Stimulated activated CD4-positive, alpha-beta T cell treated with anti-CD3 and anti-CD28 coated beads, Interleukin-4, amount 100 ng/mL, for 1 hour (primary cell): ENCODE measurements at places on chromosomes 3 and 15.

- DNase-seq, result no peak
Observed at GRCh38 chr3:194768586-194768985, 82.9 kb downstream of the FAM43A start.

- no peak for DNase-seq
Observed at GRCh38 chr3:5768281-5768945, 580.9 kb downstream of the EDEM1 start.

- no peak for DNase-seq
Observed at GRCh38 chr15:28983432-28984311, 97.9 kb downstream of the APBA2 start.

- no peak for DNase-seq
Observed at GRCh38 chr15:100309109-100310040, 32.4 kb downstream of the ADAMTS17 start.

DNA sequence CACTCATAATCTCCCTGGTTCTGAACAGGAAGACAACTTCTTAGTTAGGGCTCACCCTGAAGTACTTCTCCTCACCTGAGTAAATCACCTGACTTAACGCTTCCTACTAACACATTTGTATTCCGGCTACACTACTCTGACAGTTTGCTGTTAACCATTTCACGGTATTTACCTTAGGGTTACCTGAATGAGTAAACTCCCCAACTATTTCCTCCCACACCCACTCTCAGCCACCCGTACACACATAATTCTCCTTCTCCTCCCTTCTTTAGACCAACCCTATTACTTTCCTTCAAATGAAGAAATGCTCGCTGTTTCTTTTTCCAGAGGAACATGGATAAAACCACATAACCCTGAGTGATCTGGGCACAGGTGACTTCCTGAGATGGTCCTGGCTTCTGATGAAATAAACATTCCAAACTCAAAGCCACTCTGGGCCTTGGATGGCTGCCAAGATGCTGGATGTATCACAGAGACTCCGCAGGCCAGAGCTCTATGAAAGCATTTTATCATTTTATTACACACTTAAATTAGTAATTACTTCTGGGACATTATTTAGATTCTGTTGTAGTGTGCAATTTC is 183.6 kb upstream of the ATP11B start:
- DNase-seq, result no peak

DNA sequence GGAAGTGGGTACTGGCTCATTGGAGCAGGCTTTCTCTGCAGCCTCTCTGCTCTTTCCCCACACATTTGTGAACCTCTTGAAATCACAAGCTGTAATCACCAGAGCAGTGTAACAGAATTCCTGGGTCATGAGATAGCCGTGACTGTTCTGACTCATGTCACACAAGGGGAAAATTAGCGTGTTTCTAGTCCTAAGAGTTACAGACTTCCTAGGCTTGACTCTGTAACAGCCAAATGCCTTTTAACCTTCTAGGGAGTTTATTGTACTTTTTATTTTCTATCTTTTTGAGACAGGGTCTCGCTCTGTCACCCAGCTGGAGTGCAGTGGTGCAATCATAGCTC is 54.7 kb upstream of the TRAK1 start:
- no peak for DNase-seq

GRCh38 chr3:60755094-60755493 is 496.2 kb downstream of the FHIT start:
- no peak for DNase-seq

DNA sequence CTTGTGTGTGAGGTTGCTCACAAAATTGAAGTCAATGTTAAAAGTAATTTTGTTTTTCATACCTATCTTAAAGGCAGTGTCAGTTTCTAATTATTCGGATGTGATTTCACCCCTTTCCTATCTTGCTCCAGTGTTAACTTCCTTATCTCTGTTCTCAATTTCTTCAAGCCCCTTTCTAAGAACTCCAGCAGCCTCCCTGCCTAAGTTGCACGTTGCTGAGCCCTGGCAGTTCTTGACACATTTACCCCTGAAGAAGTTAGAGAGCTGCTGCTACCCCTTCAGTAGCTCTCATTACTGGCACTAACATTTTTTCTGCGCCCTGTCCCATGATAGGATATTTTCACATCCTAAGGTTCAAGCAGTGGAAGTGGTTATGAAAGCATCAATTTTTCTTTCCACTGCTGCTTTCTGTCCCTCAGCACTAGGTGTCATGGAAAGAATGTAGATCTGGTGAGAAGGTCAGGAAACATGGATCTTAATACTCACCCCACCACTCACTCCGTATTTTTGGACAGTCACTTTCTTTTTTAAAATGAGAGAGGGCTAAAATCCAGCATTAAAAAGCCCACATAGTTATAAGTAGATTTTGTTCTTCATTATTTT is 62.9 kb downstream of the OPA1 start:
- DNase-seq, result no peak

- DNase-seq, result no peak
Observed at GRCh38 chr3:116153174-116153573, 292.1 kb downstream of the LSAMP start.

DNA sequence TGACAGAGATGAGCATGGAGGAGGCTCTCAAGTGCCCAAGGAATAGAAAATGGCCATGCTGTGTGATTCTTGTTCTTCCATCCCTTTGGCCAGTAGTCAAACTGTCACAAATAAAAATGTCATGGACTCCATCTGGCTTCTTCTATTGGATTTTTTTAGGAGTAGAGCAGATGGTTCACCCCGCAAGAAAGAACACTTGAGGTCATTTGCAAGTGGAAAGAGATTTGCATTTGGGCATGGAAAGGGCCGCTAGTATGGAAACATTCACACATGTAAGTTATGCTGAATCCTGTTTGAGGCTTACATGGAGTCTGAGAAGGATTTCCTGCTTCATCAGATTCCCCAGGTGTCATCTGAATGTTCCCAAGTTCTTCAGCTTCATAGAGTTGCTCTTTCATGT is 53.1 kb upstream of the CFAP161 start:
- DNase-seq, result no peak

GRCh38 chr3:41716471-41716870 is 245.4 kb downstream of the ULK4 start:
- no peak for DNase-seq

DNA sequence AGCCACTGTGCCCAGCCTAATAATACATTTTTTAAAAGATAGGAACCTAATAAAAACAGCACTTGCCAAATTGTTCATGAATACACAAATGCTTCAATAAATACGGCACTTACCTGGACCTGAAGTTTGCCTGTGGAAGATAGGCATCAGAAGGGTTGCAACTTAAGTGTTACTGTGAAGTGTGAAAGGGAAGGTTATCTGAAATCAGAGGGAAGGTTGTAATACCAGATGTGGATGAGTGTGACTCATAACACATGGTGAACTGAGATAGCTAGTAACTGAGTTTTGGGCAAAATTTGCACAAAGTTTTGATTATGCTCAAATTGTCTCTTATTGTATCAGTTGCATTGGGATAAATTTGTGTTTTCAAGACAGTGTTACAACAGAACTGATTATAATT is 68.0 kb downstream of the ATP11B start:
- no peak for DNase-seq

- no peak for DNase-seq
Observed at GRCh38 chr15:45606841-45607240, 19.7 kb downstream of the BLOC1S6 start.
